NCI-H2081 treated with DMSO at 0.1 percent for 48 hours (cell line): ENCODE measurements at places on chromosomes 11 and 22.

DNA sequence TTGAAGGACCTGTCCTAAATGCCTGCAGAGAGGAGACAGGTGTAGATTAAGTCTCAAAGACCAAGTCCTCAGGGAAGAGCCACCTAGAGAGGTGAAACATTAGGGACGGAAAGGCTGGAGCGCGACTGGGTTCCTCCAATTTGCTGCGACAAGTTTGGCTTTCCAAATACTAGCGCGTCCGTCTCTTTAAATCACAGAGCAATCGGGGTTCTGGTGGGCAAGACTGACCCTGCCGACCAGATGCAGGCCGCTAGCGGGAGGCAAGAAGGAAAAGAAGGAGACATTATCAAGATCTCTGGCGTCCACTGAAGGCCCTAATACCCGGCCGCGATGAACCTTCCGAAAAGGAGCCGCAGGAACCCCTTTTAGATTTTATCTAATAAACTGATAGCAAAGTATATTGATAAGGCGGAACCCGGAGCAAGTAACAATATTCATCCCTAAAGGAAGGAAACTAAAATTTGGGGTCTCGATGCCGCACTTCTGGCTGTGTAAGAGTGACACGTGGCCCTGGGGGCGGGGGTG is 128.2 kb upstream of the C11orf58 start:
- DNase-seq = no peak

GRCh38 chr11:59218893-59219292 is 6.2 kb upstream of the MPEG1 start:
- DNase-seq = no peak

GRCh38 chr11:122220321-122220720 is 104.3 kb upstream of the BLID start:
- no peak for DNase-seq

GRCh38 chr11:112856591-112856990 is 104.6 kb upstream of the NCAM1 start:
- no peak for DNase-seq
